ENCODE measurements at places on chromosomes 6 and 20.
A peak's percentile ranks its signal among the peaks of the same experiment; 100 is the strongest.

DNA sequence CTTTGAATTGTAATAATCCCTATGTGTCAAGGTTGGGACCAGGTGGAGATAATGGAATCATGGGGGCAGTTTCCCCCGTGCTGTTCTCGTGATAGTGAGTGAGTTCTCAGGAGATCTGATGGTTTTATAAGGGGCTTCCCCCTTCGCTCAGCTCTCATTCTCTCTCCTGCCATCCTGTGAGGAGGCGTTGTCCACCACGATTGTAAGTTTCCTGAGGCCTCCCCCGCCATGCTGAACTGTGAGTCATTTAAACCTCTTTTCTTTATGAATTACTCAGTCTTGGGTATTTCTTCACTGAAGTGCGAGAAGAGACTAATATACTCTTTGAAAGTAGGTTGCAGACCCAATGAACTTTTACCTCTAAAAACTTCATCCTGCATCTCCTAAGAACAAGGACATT, 39.2 kb upstream of the KCNG1 start:
- DNase-seq: peak; percentile 45

GRCh38 chr6:107360476-107360875, 98.9 kb downstream of the PDSS2 start:
- no peak for DNase-seq

DNA sequence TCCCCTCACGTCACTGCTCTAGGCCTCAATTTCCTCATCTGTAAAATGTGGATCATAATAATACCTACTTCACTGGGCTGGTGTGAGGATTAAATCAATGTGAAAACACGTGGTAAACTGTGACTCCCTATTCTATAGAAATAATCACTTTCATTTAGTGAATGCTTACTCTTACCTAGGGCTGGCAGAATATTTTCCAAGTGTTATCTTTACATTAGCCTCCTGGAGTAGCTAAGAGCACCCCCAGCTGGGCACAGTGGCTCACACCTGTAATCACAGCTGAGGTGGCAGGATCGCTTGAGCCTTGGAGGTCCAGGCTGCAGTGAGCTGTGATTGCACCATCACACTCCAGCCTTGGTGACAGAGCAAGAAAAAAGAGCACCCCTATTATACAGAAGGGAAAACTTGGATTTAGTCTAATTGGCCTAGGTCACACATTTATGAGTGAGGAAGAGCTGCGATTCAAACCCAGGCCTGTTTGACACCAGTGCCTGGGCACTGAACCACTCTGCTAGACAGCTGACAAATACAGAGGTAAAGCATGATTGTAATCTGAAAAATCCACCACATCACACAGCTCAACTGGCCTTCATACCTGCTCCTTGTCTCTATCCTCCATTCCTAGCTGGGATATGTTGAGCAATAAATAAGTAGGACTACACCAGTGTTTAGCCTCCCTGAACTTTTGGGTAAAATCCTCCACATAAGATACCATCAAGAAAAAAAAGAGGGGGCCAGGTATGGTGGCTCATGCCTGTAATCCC, 1.4 kb upstream of the SNTA1 start:
- DNase-seq: no peak

DNA sequence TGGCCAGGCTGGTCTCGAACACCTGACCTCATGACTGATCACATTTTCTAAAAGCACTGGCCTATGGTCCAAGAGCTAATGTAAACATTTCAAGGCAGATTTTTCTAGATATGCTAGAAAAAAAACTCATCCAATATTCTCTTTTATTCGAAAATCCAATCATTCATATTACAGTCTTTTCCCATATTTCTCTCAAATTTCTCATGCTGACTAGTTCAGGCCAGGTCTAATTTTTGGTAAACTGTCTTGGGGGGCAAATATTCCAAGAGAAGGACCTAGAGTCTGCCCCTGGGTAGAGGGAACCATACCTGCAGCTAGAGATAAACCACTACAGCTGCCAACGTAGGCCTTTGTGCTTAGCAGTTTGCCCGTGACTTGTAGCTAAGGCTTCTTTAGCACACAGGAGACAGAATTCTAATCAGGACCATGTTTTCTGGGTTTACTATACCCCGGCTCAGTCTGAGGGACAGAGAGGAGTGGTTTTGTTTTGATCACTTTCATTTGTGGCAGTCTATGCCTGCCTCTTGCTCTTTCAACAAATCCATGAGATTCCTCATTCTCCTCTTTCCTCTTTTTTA, 71.8 kb upstream of the CITED2 start:
- DNase-seq: no peak

GRCh38 chr6:140437619-140438345, 1063.3 kb upstream of the CITED2 start:
- no peak for DNase-seq

GRCh38 chr6:107866606-107867301, 42.6 kb upstream of the SCML4 start:
- DNase-seq: no peak

DNA sequence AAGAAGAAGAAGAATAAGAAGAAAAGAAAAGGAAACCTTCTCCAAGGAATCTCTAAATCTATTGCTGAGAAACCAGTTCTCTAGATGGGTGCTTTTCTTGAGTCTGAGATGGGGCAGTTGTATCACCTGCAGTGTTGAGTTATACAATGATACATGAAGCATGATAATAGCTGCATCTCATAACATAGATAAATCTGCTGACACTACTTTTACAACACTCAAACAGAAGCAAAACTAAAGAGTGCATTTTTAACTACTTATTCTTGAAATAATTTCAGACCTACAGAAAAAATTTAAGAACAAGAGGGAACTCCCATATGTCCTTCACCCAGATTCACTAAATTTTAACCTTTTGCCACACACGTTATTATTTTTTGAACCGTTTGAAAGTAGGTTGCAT, 70.3 kb downstream of the SYNJ2 start:
- no peak for DNase-seq

DNA sequence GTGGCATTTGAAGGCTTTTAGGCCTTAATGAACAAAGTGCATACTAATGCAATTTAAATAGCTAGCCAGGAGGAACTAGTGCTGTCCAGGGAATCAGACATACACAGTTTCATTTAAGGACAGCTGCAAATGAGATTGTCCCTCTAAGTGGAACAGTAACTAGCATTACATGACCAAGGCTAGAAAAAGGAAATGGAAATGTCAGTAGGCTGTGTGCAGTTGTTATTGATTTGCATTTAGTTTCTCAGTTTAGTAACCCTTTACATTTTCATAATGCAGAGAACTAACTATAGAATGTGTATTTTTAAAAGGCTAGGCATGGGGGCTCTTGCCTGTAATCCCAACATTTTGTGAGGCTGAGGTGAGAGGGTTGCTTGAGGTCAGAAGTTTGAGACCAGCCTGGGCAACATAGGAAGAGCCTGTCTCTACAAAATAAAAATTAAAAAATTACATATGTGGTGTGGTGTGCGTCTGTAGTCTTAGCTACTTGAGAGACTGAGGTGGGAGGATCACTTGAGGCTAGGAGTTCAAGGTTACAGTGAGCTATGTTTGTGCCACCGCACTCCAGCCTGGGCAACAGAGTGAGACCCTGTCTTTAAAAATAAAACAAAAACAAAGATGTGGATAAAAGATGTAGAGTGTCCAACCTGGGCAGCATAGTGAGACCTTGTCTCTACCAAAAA, 468.0 kb downstream of the UTRN start:
- DNase-seq: no peak

GRCh38 chr6:108581237-108581931, 20.7 kb downstream of the FOXO3 start:
- no peak for DNase-seq

- DNase-seq: no peak
Measured at GRCh38 chr6:36873612-36874442, 776 bp downstream of the PPIL1 start.

DNA sequence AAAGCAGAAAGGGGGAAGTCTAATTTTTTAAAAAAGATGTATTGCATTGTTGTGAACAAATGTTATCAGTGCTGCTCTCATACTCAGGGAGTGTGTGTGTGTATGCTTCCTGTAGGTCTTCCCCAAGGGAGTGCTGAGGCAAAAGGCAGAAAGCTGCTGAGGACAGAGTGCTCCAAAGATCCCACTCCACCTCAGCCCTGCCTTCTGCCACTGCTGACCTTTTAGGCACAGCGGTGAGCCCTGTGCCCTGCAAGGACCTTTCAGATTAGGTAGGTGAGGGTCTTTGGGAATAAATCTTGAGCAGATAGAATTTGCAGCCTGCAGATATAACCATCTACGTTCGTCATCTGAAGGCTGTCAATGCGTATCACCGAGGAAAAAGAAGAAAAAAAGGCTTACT, 756.4 kb upstream of the MMS22L start:
- no peak for DNase-seq

GRCh38 chr6:159490298-159490937, 202.6 kb downstream of the SOD2 start:
- DNase-seq: no peak

DNA sequence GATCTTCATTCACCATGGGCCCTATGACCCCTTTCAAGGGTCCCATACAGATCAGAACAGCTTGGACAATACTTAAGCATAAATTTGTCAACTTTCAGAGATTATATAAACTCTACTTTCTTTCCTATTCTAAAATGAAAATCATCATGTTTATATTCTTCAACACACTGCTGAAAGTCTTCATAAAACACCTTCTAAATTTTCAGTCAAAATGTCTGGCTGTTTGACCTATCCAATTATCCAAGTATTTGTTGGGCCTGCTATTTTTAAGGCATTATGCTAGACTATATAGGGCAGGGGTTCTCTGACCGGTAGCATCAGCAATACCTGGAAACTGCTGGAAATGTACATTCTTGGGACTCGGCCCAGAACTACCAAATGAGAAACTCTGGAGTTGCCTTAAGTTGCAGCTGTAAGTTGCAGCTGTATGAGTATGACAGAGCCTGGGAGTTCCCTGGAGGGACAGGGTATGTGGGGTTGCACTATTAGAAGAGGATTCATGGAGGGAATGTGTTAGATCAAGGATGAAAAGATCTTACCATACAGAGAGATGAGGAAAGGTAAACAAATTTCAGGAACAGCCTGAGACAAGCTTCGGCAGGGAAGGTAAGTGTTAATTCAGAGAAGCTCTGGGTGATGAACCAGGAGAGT, 293.0 kb downstream of the ADGB start:
- DNase-seq: no peak

DNA sequence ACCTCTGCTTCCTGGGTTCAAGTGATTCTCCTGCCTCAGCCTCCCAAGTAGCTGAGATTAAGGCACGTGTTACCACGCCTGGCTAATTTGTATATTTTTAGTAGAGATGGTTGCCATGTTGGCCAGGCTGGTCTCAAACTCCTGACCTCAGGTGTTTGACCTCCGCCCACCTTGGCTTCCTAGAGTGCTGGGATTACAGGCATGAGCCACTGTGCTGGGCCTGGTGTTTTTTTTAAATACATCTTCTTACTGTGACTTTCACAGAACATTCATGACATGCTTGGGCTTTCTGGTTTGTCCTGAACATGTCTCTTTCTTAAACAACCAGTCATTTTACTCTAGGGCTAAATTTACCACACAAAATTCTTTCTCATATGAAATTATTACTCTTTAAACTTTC, 34.7 kb upstream of the FAM8A1 start:
- DNase-seq: no peak

- no peak for DNase-seq
Measured at GRCh38 chr6:159529934-159530333, 163.1 kb downstream of the SOD2 start.

DNA sequence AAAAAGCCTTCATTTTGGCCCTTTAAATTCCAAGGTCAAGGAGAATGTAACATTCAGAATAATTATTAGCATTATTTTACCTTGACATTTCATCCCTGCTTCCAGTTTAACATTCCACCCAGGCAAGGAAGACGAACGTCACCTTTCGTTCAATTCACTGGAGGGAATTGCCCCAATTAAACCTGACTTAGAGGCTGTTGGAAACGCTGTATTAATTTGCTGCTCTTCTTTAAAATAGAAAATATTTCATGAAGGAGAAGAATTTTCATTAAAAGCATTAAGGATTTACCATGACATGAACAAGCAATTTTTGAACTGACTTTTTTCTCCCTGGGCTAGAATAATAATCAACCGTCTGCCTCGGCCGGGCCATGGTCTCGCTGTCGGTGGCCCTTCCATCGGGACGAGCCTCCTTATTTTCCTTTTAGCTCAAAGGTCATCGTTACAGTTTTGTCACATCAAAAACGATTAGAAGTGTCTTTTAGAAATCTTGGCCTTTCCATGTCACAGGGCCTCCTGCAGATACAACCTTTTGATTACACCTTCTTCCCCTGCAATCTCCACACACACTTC, 282.9 kb upstream of the SOX4 start:
- DNase-seq: no peak

Data from stimulated activated CD8-positive, alpha-beta memory T cell treated with anti-CD3 and anti-CD28 coated beads, Interleukin-7, amount 100 ng/mL, for 48 hours (primary cell).